ENCODE measurements at places on chromosomes 7 and 10.

GRCh38 chr7:98640375-98640774 lies 23.3 kb downstream of the NPTX2 start:
- no peak for DNase-seq

- DNase-seq, result no peak
These were observed 69.8 kb upstream of the PCGF5 start for GRCh38 chr10:91150631-91151030.

DNA sequence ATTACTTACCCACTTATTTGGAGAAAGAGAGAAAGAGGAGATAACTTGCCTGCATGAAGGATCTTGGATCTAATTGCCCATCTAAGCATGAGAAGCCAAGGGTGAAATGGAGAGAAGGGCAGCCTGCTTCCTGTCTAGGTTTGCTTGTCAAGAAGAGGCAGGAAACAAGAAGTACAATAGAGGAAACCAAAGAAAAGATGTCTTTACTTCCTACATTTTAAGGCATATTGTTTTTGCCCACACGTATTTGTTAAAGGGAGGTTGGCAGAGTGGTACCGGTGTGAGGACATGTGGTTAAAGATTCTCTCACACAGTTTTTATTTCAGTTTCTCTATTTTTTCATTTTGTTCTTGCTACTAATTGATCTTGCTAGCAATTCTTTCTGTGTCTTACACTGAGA lies 6.0 kb upstream of the TAS2R38 start:
- DNase-seq, result no peak

GRCh38 chr7:22154143-22154529 lies 202.8 kb downstream of the RAPGEF5 start:
- no peak for DNase-seq

GRCh38 chr10:13984647-13985155 lies 346.0 kb downstream of the FRMD4A start:
- DNase-seq, result no peak

GRCh38 chr7:26376175-26376917 lies 84.7 kb downstream of the SNX10 start:
- DNase-seq, result no peak

- peak; percentile 24 for DNase-seq
These were observed 36.7 kb downstream of the PFKFB3 start for GRCh38 chr10:6239213-6239991.

DNA sequence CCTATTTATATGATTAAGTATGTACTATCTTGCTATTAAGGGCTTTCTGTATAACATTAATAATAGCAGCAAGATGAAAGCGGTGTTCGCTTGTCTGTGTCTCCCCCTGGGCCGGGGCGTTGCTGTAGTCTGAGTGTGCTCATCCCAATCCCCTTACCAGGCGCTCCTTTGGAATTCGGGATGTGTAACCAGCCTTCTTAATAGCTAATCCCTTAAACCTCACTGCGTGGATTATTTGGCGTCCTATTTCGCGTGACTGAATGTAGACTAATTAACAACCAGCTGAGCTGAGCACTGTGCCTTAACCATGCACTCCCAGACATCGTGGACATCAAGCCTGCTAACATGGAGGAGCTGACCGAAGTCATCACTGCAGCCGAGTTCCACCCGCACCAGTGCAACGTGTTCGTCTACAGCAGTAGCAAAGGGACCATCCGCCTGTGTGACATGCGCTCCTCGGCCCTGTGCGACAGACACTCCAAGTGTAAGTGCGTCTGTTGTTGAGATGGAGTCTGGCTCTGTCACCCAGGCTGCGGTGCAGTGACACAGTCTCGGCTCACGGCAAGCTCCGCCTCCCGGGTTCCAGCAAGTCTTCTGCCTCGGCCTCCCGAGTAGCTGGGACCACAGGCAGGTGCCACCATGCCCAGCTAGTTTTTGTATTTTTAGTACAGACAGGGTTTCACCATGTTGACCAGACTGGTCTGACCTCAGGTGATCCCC lies 36.6 kb downstream of the BNIP3 start:
- no peak for DNase-seq

GRCh38 chr7:114708646-114709045 lies 213.2 kb upstream of the MDFIC start:
- no peak for DNase-seq

DNA sequence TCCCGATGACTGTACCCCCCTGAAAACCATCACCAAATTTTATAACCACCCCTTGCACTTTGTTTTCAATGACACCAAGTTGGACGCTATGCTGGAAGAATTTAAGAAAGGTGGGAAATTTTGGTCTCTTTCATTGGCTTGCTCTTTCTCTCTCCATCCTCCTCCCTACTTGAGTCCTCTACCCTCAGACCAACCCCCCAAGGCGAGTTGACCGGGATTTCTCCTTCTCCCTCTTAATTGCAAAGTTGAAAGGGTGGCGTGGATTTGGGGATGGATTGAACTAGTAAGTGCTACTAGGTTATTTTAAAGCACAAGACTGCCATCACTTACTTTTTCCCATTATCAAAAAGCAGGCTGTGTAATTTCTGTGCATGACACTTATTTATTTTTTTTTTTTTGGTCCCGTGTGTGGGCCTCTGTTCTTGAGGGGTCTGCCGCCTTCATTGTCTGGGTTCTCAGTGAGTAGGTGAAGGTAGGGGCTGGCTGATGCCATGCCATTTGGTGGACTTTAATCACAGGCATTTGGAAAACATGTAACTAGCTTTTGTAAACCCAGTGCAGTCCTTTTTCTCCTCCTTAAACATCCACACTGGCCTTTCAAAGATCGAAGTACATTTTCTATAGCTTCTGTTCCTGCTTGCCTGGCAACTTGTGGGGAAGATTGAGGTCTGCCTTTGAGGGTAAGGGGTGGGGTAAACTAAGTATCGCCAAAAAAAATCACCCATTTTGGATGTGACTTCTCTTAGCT lies 2.1 kb downstream of the CNNM2 start:
- DNase-seq, result no peak

GRCh38 chr10:102309916-102310315 lies 64.6 kb downstream of the GBF1 start:
- no peak for DNase-seq

DNA sequence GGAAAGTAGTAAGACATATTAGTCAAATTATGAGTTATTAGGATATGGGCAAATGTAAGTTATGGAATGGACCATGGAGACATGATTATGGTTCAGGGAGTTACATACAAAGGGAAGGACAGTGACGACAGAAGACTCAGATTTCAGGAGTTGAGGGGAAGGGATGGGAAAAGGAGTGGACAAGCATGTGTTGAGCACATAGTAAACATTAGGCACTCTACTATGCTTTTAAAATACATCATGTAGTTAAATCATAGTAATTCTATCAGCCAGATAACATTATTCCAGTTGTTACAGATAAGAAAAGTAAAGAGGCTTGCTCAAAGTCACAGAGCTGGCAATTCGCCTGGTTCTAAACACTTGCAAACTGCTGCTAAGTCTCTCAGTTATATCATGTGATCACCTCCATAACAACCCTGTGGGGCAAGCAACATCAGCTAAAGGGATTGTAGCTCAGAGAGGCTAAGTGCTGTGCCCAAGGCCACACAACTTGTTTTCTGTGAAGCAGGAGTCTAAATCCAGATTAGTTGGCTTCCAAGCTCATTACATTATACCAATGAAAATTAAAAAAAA lies 115.2 kb upstream of the MDFIC start:
- DNase-seq, result no peak

- no peak for DNase-seq
These were observed 3.8 kb downstream of the BCCIP start for GRCh38 chr10:125827133-125827532.

GRCh38 chr10:51879238-51879637 lies 179.8 kb upstream of the CSTF2T start:
- no peak for DNase-seq

- no peak for DNase-seq
These were observed 366.1 kb upstream of the ZNF32 start for GRCh38 chr10:44014644-44015250.

GRCh38 chr10:116251602-116252395 lies 21.2 kb downstream of the GFRA1 start:
- DNase-seq, result no peak

DNA sequence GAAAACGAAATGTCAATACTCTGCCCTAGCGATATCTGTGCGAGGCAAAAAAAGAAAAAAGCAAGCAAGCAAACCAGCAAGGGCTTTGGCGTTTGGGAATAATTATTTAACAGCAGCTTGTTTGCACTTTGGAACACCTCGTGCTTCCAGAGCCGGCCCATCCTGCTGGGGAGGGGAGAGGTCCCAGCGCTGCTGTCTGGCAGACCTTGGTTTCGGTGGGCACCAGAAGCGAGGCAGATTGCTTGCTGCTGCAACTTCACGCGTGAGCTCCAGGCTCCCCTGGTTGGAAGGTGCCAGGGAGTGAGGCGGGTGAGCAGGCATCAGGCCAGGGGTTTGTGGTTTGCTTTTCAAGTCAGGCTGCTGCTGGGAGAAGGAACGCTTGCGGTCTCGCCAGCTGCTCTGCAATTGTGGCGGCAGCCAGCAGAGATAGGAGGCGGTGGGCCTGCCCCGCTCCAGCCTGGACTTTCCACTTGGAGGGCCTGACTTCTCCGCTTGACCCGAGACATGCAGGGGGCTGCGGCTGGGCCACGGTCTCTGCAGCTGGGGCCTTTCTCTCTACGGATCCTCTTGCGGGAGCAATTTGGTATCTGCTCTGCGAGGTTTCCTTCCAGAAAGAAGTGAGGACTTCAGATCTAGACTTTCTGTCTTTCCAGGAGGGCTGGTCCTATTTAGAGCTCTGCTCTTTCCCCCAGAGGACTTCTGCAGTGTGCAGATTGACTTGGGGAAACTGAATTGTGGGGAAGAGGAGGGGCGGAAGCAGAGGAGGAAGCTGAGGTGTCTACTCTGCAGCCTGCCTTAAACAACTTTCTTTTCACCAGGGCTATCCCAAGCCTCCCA lies 131.4 kb downstream of the PRPF18 start:
- no peak for DNase-seq

DNA sequence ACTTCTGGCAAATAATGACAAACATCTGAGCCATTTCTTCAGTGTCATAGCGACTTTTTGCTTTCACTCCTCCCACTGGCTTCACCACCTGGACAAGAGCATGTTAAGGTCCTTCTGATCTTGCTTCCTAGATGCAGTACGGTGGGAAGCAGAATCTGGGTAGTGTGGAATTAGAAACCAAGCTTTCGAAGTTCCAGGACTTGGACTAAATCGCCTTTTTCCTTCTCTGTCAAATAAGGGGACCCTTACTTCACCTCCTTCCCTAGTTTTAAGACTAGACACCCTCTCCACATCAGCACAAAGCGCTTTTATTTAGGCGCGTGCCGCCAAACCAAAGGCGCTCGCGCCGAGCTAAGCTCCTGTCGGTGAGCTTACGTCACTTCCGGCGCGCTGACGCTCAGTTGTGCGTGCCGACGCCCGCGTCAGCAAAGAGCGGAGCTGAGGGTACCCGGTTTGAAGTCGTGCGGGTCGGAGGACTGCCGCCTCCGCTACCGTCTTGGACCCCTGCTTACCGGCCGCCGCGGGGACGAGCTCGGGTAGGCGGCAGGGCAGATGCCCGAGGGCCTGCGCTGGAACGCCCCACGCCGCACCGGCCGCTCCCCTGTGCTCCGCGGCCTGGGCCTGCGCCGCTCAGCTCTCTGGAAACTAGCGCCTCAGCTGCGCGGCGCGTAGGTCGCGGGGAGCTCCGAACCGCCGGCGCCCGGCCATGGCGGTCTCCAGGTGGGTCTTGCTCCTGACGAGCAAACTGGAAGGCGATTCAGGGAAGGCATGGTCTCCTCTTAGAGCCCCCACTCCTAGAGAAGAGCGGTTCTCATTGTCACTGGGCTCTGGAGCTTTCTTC lies at the start of gene BTAF1:
BTAF1 (plus strand) TSS at position 400 of the 841 bp plus-strand sequence; CDS start at position 707, 307 bp downstream.
- peak; percentile 79 for DNase-seq

GRCh38 chr7:129401967-129402860 lies 32.0 kb upstream of the STRIP2 start:
- no peak for DNase-seq

DNA sequence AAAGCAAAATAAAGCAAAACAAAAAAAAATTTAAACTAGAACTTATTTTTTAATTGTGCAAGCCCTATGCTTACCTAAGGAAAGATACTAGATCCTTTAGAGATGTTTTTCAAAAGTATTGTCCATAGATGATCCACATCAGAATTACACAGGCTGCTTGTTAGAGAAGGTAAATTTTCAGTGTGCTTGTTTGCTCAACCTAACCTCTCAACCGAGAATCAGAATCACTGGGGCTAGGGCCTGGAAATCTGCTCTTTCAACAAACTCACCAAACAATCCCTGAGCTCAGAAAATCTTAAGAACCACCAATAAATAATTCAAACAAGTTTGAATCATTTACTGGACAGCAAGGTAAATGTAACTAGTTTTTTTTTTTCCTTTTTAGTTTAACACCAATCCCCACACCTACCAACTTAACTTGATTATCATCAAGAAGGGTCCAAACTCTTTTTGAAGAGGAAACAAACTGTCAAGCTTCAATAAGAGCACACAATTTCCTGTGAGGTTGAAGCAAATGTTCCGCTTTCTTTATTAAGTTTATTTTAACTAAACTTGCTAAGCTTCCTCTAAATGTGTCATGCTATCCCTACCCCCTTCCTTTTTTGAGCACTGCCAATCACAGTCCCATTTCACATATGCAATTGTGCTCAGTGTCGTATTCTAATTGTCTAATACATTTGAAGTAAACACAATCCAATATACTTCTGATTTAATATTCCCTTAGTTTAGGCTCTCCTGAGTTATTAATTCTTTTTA lies 7.4 kb upstream of the TSPAN33 start:
- DNase-seq, result no peak

- no peak for DNase-seq
These were observed 986.9 kb downstream of the TYW1 start for GRCh38 chr7:67983486-67983885.

GRCh38 chr10:31011017-31011664 lies 20.5 kb downstream of the ZNF438 start:
- DNase-seq, result no peak

GRCh38 chr7:99827040-99827778 lies 604 bp upstream of the CYP3A43 start:
- DNase-seq, result no peak

GRCh38 chr10:10831085-10831484 lies 186.6 kb upstream of the CELF2 start:
- no peak for DNase-seq

- no peak for DNase-seq
These were observed 18.3 kb upstream of the PODXL start for GRCh38 chr7:131574741-131575140.

- no peak for DNase-seq
These were observed 5.6 kb downstream of the CYP3A43 start for GRCh38 chr7:99833289-99833877.

GRCh38 chr7:25614415-25614814 lies 386.1 kb upstream of the NPVF start:
- DNase-seq, result no peak

- no peak for DNase-seq
These were observed 42.5 kb downstream of the CDCA7L start for GRCh38 chr7:21903020-21903786.

DNA sequence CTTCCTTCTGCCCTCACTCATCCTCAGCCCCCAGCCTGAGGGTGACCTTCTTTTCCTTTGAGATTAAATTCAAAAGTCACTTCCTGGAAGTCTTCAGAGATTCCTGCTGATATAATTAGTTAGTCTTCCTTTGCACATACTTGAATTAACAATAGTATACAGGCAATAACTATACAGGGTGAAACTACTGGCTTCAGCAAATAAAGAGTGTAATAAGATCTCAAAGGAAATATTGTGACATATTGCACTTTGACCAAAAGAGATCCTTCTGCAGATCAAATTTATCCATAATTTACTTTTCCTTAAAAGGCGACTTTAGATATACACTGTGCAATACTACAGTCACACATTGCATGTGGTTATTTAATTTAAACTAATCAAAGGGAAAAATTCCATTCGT lies 123.8 kb downstream of the SEMA3A start:
- DNase-seq, result no peak

- DNase-seq, result no peak
These were observed 95.4 kb upstream of the INSIG1 start for GRCh38 chr7:155202106-155202871.
